ENCODE measurements at places on chromosomes 11 and 22.

DNA sequence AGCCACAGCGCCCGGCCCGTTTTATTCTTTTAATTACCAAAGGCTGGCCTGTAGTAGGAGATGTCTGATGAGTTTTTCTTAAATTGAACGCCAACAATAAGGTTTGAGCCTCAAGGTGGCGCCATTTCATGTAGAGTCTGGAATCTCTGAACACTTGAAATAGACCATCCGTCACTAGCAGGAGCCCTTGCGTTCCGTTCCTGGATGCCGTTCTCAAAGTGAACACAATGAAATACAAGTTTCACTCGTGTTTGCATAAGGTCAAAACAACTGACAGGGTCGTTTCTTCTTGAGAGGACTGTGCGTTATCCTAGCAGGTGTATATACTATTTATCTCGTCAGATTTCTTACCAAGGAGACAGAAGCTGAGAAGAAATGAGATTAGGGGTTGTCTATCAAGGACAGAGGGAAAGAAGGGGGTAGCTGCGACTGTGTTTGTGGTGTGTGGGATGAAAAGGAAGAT lies 18.7 kb upstream of the SCGB1D1 start:
- no peaks in the 10 kb centered on the region for H3K36me3 ChIP-seq
- no peak overlapping the region for H3K27ac ChIP-seq
- DNase-seq: peak; percentile 85
- H3K4me1 ChIP-seq: no peaks in the 10 kb centered on the region
- H3K27me3 ChIP-seq: no peaks in the 10 kb centered on the region
- H3K4me3 ChIP-seq: no peak overlapping the region

GRCh38 chr11:57761301-57762234 lies at the start of gene CTNND1:
CTNND1 (plus strand) TSS chr11:57761802; CDS start chr11:57791479, 29,677 bp downstream.
- H3K4me1 ChIP-seq: no peaks in the 10 kb centered on the region
- peak within 1 kb of the TSS; percentile 98 for H3K27ac ChIP-seq
- no peaks in the 10 kb centered on the region for H3K27me3 ChIP-seq
- peaks cover 9% of the 10 kb centered on the region for H3K36me3 ChIP-seq

DNA sequence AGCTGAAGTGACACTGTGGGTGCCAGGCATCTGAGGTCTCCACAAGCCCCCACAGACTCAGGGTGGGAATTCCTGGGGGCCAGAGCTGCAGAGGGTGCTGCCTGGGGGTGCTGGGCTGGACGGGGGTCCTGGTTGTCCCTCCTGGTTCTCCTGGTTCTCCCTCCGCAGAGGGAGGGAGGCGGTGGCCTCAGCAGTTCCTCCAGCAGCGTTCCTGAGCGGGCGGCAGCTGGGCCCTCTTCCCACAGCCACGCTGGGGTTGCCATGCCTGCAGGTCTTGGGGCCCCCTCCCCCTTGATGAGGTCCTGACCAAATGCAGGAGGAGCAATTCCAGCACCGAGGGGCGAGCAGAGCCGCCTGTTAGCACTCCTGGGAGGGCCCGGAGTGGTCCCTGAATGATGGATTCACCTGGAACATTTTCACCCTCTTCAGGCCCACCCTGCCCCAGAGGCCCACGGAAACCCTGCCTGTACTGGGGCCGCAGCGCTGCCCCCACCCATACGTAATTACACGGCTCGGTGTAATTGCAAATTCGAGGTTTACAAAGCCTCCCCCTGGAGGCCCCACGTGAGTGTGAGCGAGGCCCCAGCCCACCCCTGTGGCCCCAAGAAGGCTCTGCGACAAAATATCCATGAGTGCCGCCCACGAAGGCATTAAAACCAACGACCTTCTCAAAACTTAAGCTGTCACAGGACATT lies 635 bp downstream of the C11orf21 start:
- H3K4me1 ChIP-seq: no peaks in the 10 kb centered on the region
- DNase-seq: no peak
- no peak overlapping the region for H3K27ac ChIP-seq
- no peak overlapping the region for H3K4me3 ChIP-seq

DNA sequence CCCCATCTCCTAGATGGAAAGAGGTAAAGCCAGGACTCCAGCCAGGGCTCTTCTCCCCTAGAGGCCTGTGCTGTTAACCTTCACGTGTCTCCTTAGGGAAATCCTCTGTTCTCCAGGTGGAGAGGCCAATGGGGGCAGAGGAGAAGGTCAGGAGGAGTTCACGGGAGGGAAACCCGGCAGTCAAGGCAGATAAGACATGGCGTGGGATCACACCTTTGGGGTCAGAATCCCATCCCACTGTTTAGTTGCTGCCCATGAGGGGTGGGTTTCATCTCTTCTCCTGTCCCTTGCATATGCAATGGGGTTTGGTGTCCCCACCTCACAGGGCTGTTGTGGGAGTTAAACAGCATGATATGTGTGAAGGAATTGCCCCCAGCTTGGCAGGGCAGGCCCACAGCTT lies 469.7 kb downstream of the TBC1D22A start:
- peaks cover 4% of the 10 kb centered on the region for H3K36me3 ChIP-seq
- H3K27ac ChIP-seq: no peak overlapping the region
- no peak for DNase-seq
- H3K27me3 ChIP-seq: no peaks in the 10 kb centered on the region

- no peaks in the 10 kb centered on the region for H3K4me1 ChIP-seq
- H3K36me3 ChIP-seq: peaks cover 19% of the 10 kb centered on the region
- DNase-seq: no peak
- H3K4me3 ChIP-seq: no peak overlapping the region
Observed at GRCh38 chr11:10920875-10921274, 63.0 kb upstream of the ZBED5 start.

DNA sequence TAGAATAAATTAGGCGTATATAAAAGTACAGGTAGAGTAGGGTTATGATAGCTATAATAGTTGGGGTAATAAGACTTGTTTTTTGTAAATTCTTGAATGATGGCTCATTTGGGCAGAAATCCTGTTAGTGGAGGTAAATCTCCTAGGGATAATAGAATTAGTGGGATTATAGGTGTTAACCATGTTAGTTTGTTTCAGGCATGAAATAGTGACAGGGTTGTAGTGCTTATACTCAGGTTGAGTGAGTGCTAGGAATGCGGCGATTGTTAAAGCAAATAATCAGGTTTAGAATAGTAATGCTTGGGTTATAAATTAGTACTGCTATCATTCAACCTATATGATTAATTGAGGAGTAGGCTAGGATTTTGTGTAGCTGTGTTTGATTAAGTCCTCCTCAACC lies 297.1 kb downstream of the DYNC2H1 start:
- H3K27me3 ChIP-seq: no peaks in the 10 kb centered on the region
- no peaks in the 10 kb centered on the region for H3K36me3 ChIP-seq

GRCh38 chr11:59756558-59756840 lies 1.3 kb downstream of the STX3 start:
- H3K27ac ChIP-seq: no peak overlapping the region
- peaks cover 2% of the 10 kb centered on the region for H3K36me3 ChIP-seq
- peak overlapping the region; percentile 92 for H3K4me3 ChIP-seq
- DNase-seq: no peak
- 0 out of 2 replicates have a peak, but pooled peaks cover 4% of the 10 kb centered on the region for H3K4me1 ChIP-seq

- H3K27ac ChIP-seq: no peak overlapping the region
- H3K4me1 ChIP-seq: peaks cover 11% of the 10 kb centered on the region
- H3K4me3 ChIP-seq: no peak overlapping the region
- H3K36me3 ChIP-seq: peaks cover 7% of the 10 kb centered on the region
- no peaks in the 10 kb centered on the region for H3K27me3 ChIP-seq
Observed at GRCh38 chr11:66569076-66569475, 670 bp upstream of the CTSF start.

DNA sequence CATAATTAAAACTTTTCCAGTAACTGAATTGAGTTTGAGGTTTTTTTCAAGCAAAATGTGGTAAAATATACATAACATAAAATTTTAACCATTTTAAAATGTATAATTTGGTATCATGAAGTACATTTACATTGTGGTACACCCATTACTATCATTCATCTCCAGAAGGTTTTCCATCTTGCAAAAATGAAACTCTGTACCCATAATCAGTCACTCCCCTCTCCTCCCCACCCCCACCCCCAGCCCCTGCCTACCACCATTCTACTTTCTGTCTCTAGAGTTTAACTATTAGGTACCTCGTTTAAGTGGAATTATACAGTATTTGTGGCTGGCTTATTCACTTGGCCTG lies 63.7 kb downstream of the MICAL2 start:
- no peaks in the 10 kb centered on the region for H3K27me3 ChIP-seq
- no peak overlapping the region for H3K4me3 ChIP-seq
- DNase-seq: no peak

GRCh38 chr11:8356721-8357504 lies 93.2 kb upstream of the LMO1 start:
- H3K27ac ChIP-seq: no peak overlapping the region
- no peak overlapping the region for H3K4me3 ChIP-seq
- no peaks in the 10 kb centered on the region for H3K27me3 ChIP-seq
- H3K4me1 ChIP-seq: no peaks in the 10 kb centered on the region

DNA sequence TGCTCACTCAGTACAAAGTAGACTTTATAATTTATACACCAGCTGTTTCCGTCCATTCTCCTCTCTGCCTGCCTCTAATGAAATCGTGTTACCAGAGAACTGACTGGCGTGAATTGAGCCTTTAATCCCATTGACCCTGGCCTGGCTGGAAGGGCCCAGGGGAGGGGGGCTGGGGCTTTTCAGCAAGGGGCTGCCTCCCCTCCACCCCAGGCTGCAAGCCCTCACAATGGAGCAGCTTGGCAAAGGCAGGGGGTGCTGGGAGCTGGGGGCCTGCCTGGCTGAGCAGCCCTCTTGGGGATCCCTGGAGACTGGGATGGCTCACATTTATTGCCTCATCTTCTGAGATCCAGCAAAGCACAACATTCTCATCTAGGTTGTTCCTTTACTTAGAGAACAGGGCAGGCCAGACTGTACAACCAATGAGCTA lies 25.8 kb upstream of the LMO1 start:
- H3K27ac ChIP-seq: no peak overlapping the region
- H3K4me3 ChIP-seq: no peak overlapping the region
- H3K27me3 ChIP-seq: no peaks in the 10 kb centered on the region
- H3K4me1 ChIP-seq: no peaks in the 10 kb centered on the region

DNA sequence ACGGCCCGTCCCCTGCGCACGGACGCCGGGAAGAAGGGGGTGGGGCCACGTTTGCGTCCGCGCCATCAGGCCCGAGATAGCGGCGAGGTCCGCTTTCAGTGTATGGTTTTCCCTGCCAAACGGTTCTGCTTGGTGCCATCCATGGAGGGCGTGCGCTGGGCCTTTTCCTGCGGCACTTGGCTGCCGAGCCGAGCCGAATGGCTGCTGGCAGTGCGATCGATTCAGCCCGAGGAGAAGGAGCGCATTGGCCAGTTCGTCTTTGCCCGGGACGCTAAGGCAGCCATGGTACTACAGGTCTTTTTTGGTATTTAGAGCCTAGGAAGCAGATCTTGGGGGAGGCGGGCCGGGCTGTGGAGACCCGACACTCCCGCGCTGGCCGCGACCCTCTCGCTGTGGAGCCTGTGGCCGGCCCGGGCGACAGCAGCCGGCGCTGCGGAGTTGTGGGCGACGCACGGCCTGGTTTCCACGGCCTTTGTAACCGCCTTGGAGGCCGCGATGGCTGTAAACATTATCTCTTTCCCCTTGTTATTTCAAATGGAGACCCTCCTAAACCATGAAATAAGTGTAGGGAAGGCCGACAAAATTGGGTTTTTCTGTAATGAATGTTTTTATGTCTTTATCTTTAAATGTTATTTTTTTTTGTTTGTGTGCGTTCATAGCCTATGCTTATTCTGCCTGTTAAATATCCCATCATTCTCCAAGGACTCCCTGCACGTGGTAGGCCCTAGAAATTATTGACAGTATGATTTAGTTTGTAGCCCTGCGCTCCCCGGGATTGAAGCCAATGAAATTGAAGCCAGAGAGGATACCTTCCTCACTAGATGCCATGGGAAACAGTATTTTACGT lies at the start of gene AASDHPPT:
AASDHPPT (plus strand) TSS at position 54 of the 847 bp plus-strand sequence; CDS start at position 103, 49 bp downstream.
- peaks cover 3% of the 10 kb centered on the region for H3K4me1 ChIP-seq
- H3K4me3 ChIP-seq: peak within 1 kb of the TSS; percentile 94
- H3K27ac ChIP-seq: peak within 1 kb of the TSS; percentile 82
- no peak for DNase-seq
- H3K36me3 ChIP-seq: peaks cover 16% of the 10 kb centered on the region

GRCh38 chr11:6203327-6203726 lies 2.0 kb upstream of the C11orf42 start:
- H3K4me1 ChIP-seq: peaks cover 3% of the 10 kb centered on the region
- no peak overlapping the region for H3K27ac ChIP-seq
- H3K27me3 ChIP-seq: no peaks in the 10 kb centered on the region
- H3K36me3 ChIP-seq: no peaks in the 10 kb centered on the region

GRCh38 chr22:36227396-36227795 lies 11.9 kb downstream of the APOL2 start:
- H3K36me3 ChIP-seq: peaks cover 51% of the 10 kb centered on the region
- no peaks in the 10 kb centered on the region for H3K27me3 ChIP-seq
- DNase-seq: no peak
- H3K27ac ChIP-seq: no peak overlapping the region
- H3K4me3 ChIP-seq: no peak overlapping the region

DNA sequence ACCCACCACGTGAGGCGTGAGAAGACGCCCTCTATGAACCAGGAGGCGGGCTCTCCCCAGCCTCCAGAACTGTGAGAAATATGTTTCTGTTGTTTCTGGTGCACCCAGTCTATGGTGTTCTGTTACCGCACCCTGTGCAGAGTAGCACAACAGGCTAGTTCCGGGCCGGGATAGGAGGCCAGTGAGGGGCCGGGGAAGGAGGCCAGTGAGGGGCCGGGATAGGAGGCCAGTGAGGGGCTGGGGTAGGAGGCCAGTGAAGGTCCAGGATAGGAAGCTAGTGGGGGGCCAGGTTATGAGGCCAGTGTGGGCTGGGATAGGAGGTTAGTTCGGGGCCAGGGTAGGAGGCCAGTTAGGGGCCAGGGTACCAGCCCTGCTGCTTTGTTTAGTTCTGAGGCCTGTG lies 204.6 kb downstream of the BARX2 start:
- no peak overlapping the region for H3K4me3 ChIP-seq
- H3K36me3 ChIP-seq: no peaks in the 10 kb centered on the region
- no peak for DNase-seq
- H3K4me1 ChIP-seq: no peaks in the 10 kb centered on the region

GRCh38 chr11:69911310-69912160 lies 92.3 kb upstream of the FGF3 start:
- H3K4me1 ChIP-seq: no peaks in the 10 kb centered on the region
- DNase-seq: no peak
- no peak overlapping the region for H3K4me3 ChIP-seq
- H3K36me3 ChIP-seq: no peaks in the 10 kb centered on the region
- no peaks in the 10 kb centered on the region for H3K27me3 ChIP-seq

GRCh38 chr22:28973352-28973751 lies 88.3 kb downstream of the C22orf31 start:
- H3K4me1 ChIP-seq: peaks cover 18% of the 10 kb centered on the region
- no peak for DNase-seq
- H3K4me3 ChIP-seq: no peak overlapping the region
- no peaks in the 10 kb centered on the region for H3K36me3 ChIP-seq
- no peaks in the 10 kb centered on the region for H3K27me3 ChIP-seq
- no peak overlapping the region for H3K27ac ChIP-seq

DNA sequence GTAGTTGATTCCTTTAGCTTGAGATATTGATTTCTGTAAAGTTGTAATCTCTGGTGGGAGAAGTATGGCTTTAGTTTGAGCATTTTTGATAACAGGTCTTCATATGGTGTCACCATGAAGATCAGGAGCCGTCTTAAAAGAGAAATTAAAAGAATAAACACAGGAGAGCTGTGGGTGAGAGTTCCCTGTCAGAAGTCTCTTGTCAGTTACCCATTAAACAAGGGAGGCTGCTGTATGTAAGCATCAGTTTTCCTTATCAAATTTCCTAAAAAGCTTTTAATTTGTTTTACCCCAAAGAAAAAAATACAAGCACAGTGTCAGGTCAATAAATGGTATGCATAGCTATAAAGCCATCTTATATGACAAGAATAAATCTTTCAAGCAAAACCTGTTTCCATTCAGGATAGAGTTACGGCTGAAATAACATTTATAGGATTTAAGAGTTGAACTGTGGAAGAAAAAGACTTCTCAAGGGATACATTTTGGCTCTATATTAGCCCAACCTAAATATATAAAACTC lies 767.5 kb downstream of the JRKL start:
- peaks cover 7% of the 10 kb centered on the region for H3K4me1 ChIP-seq
- H3K27me3 ChIP-seq: no peaks in the 10 kb centered on the region
- DNase-seq: no peak
- no peak overlapping the region for H3K4me3 ChIP-seq
- no peaks in the 10 kb centered on the region for H3K36me3 ChIP-seq
